ENCODE measurements at places on chromosomes 11 and 22. TPM values are rescaled to one million over a fixed set of nuclear protein-coding genes. Genes with fewer than 3 reads are reported as not detected.

GRCh38 chr11:131218542-131218941 lies 151.9 kb upstream of the NTM start:
- no peak for DNase-seq

DNA sequence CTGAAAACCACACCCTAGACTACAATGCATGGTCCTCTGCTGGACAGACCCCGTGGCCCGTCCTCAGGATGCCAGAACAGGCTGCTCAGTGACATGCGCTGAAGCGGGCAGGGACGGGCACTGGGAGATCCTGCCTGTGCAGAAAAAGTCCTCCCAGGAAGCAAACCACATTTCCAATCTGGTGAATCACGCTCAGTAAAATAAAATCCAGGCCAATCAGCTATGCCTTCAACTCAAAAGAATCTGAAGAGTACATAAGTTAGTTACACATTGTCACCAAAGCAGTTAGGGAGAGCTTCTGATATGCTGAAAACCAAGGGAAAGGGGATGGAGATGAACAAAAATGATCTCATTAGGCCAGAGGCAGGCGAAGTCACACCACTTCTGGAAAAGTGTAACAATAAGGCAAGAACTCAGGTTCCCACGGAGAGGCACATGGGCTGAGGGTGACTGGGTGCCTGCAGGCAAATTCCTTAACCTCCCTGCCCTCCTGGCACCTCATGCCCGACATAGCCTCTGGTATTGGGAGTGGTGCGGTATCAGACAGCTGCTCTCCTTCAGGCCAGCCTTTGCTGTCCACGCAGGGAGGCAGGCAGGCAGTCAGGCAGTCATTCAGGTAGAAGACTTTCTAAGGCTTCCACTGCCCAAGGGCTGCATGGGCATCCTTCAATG lies 66.4 kb downstream of the APOL5 start:
- no peak for DNase-seq

DNA sequence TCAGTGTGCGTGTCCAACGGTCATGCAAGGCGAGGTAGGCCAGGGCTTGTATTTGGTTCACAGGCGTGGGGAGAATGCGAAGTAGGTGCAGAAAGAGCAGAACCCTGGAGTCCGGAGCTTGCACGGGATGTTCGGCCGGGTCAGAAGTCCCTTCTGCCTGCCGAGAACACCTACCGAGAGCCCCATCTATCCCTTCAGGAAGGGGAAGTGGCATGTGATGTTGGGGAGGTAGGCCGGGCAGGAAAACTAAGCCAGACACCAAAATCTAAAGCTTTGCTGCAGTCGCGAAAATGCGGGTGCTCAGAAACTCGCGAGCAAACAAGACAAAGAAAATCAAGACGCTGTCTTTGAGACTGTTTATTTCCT lies 435 bp upstream of the TAF6L start:
- no peak for DNase-seq

DNA sequence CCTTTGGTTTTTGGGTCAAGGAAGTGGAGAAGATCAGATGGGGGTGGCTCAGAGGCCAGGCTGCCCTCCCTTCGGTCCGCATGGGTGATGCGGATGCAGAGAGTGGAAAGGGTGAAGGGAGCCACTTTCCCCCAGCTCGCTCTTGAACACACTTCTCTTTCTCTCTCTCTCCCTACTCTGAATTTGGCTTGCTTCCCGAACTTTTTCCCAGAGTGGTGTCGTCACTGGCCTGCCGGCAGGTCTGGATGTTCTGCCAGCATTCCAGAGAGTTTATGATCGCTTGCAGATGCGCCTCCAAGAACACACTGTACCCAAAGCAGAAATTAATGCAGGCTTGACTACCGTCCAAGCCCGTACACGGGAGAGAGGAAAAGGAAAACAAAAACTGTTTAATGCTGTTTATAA lies 103.2 kb downstream of the ZBTB16 start:
- DNase-seq = peak; percentile 99

- DNase-seq = no peak
Observed at GRCh38 chr11:68036141-68036716, 2.6 kb upstream of the TCIRG1 start.

- DNase-seq = peak; percentile 66
Observed at GRCh38 chr11:79431535-79431934, 9.3 kb downstream of the TENM4 start.

- no peak for DNase-seq
Observed at GRCh38 chr22:41976070-41976901, 7.0 kb downstream of the SEPTIN3 start.

DNA sequence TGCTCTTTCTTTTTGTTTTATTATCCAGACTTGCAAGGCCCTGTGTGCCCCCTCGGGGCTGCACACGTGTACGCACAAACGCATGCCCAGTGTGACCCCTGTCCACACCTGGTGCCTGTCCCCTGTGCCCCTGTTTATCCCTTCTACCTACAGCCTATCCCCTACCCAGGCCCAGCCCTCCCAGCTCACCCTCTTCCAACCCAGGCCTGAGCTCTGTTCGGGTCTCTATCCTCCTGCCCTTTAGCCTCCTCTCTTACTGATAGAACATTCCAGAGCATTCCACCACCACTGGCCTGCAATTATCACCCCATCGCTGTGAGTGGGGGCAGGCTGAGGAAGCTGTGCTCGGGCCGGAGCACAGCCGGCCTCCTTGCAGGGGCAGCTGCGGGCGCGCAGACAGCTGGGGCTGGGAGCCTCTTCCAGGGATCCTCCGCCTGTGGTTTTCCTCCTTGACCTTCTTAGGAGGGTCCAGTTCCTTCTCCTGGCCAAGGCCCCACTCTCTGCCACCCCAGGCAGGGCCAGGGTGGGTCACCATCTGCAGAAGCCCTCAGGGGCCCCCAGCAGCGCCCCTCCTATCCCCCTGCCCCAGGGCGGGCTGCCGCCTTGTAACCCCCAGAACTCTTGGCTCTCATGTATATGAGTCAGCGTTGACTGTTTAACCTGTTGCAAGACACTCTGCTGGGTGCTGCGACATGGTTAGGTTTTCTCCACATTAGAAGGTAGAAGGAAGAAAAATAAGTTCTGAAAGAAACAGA lies 41.8 kb upstream of the KCNQ1OT1 start:
- DNase-seq = peak; percentile 67

The FAM227A gene
- 0.74 TPM for total RNA-seq

The MMP12 gene
- not detected for total RNA-seq

The SLC29A2 gene
- total RNA-seq = 0.36 TPM

The DSCAML1 gene
- not detected for total RNA-seq

The IRAG1 gene
- 17.6 TPM for total RNA-seq

The INCENP gene
- total RNA-seq = 47.5 TPM

The BBOX1 gene
- not detected for total RNA-seq

Data from fibroblast of the aortic adventitia (primary cell).